ENCODE measurements at places on chromosomes 2 and 18.

GRCh38 chr2:238107525-238108422 is 7.6 kb downstream of the ESPNL start:
- no peak for DNase-seq

DNA sequence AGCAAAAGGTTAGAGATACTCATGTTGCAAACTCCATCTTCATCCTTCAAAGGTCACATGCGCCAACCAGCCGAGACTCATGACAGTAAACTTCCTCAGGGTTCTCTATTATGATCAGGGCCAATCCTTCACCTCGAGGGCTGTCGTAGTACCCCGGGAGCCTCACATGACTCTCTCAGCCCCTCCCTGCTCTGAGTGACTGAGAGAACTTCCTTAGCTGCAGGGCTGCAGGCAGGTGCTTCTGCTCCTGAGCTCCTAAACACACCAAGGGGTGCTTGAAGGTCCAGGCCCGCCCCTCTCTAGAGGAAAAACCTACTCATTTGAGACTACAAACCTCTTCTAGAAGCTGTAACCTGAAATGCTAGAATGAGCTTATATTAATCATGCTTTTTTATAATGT is 48.2 kb downstream of the LONRF2 start:
- no peak for DNase-seq

DNA sequence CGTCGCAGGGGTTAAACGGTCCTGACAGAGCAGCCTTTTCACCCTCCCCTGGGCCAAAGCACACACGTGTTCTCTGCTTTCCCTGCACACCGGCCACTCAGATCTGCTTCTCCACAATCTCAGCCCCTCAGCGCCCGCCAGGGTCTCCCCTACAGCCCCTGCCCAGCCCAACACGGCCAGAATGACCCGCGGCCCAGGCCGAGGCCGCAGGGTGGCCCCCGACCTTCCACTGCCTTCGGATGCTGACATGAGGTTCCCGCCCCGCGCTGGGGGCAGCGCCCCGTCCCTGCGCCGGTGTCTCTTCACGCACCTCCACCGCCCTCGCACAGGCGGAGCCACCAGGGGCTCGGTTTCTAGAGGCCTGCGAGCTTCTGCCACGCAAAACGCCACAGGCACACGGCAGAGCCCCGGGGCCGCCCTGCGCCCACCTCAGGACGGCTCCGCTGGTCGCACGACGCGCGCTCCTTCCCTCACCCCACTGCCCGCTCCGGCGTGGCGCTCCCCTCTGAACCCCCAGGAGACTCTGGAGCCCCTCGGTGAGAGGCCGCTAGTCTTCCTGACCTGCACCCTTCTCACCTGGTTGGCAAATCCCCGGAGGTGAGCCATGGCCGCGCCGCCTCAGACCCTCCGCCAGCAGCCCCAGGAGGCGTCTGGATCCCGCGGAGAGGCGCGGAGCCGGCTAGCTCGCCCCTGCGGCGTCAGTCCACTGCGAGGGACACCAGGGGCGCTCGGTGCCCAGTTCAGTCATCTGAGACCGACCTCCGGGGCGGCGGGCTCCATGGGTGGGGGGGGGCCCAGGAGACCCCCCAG is 749 bp downstream of the STK25 start:
- peak; percentile 31 for DNase-seq

- no peak for DNase-seq
Observed at GRCh38 chr2:167964650-167965413, 282.6 kb downstream of the STK39 start.

GRCh38 chr18:23939366-23939765 is 75.2 kb upstream of the TTC39C start:
- no peak for DNase-seq

DNA sequence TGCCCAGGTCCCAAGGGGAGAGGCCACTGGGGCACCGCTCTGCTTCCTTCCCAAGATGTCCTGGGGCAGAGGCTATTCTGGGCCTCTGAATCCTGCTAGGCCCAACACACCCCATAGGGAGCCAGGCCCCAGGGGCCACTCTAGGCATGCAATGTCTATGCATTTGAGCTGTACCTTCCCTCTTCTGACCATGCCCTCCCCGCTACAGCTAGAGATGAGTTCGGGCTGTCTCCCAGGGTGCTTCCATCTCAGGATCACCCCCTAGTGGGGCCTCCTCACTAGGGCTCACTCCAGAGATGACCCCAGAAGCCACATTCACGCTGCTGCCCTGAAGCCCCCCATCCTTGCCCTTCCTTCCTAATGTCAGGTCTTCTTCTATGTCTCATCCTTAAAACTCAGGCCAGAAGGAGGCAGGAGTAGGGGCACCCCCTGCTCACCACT is 54.4 kb downstream of the TNS1 start:
- DNase-seq, result no peak

DNA sequence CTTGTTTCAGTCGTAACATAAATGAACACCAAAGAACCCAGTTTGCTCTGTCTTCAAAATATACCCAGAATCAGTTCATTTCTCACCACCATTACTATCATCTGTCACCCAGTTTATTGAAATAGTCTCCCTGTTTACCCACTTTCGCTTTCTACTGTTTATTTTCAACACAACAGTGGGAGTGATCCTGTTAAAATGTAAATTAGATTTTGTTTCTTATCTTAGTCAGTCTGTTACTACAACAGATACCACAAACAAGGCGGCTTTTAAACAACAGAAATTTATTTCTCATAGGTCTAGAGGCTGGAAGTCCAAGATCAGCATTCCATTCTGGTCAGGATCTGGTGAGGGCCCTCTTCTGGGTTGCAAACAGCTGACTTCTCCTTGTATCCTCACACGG is 74.8 kb downstream of the ARHGAP15 start:
- DNase-seq, result no peak

- DNase-seq, result no peak
Observed at GRCh38 chr2:111705711-111706336, 178.2 kb downstream of the ANAPC1 start.

DNA sequence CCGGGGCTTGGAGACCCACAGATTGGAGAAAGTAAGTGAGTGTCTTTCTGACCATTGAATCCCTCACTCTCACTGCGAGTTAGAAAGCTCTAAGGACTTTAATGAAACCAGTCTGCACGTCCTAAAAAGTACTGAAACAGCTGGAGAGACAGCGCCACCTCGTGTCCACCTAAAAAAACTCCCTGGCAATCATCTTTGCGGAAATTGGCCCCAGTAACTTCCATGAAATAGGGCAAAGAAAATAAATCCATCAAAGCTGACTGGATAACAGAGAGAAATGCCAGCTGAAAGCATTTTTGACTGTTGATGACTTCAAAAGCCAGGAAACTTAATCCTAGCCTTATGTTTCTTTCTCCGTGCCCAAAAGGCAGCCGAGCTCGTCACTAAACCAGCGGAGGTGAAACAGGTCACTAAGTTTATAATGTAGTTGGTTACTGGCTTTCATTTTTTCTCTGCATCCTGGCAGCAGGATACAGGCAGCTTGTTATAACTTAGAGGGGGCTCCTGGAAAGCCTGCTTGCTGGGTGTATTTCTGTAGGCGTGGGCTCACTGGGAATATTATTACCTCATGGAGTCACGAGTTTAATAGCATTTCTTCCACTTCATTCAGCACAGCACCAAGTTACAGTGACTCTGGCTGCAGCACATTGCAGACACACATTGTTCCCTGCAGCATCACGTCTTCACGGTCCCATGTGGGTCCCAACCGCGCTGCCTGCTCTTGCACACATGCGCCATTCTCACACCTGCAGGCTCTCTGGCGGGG is 266.5 kb downstream of the HRH4 start:
- DNase-seq, result peak; percentile 42

DNA sequence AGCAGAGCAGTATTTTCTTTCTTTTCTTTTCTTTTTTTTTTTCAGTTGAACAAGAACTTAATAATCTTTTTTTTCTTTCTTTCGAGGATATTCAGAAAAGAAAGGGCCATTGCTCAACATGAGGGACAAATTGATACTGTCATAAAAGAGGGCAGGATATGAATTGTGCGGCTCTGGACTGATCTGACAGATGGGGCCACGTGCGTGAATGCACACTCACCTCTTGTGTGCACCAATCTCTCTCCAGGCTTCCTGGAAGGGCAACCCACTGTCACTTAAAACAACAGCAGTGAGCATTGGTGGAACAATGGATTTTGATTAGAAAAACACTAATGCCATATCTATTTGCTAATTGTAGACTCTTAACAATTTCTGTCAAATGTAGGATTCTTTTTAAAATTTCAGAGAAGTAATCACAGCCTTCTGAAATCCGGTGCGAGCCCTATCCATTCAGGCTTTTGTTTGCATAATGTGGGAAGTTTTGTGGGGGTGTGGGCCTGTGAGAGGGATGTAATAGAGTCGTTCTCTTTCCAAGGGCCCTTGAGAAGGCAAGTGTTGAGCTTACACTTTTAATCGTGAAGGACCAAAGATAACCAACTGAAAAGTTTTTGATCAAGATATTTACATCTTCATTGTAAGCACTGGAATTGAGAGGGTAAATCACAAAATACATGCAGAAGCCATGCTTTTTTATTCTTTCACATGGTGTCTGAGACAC is 298.8 kb downstream of the SP3 start:
- no peak for DNase-seq

DNA sequence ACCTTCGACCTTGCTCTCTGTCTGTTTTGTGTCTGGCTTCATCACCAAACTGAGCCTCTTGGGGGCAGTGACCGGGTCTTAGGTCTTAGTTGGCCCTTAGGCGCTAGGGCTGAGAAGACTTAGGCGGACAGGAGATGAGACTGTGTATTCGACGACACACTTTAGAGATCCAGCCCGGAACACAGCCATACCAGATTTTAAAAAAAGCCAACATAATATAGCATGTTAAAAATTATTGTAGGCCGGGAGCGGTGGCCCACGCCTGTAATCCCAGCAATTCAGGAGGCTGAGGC is 9.5 kb upstream of the PROC start:
- no peak for DNase-seq

DNA sequence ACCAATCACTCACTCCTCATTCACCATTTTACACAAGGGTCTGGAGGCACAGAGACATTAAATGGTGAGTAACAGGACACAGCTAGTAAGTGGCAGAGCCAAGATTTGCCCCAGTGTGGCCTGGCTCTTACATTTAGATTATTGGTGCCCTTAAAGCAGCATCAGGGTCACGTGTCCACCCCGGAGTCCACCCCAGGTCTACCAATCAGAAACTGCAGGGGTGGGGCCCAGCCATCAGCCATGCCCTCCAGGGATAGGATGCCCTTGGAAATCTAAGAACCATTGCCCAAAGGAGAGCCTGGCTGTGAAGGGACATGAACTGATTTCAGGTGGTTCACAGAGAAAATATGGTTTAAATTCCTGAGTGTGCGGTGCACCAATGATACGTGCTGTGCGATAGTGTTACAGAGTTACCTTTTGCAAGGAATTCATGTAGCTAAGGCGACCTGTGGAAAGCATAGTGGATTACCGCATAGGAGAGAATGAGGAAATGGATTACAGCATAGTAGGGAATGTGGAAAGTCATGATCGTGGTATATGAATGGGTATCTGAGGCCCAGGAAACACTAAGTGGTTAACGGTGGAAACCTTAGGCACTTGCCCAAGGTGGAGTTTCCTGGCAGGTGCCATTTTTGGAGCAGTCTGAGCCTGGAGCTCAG is 17.8 kb downstream of the IGFBP5 start:
- DNase-seq, result no peak

GRCh38 chr2:45388541-45389100 is 222.4 kb downstream of the SRBD1 start:
- no peak for DNase-seq

DNA sequence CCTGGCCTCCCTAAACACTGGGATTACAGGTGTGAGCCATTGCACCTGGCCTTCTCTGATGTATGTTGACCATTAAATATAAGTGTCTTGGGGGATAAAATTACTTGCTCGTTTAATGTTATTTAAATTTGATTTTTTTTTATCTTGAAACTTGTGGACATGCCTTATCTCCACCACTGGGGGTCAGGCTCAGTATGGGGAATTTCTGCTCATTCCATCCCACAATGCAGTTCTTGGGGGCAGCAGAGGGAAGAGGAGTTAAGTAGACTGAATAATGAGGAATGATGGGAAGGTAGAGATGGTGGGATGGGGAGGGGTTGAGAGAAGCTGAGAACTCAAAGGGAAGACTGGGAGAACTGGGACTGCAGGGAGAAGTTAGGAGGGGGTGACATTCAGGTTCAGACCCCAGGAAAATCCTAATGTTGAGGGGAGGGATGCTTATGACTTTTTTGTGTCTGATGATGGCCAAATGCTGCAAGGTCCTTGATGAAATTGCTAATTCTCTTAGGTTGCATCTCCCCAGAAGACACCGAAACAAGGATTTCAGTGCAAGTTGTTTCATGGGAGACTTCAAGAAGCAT is 174.2 kb downstream of the MIB1 start:
- no peak for DNase-seq

GRCh38 chr2:101517758-101518271 is 42.9 kb upstream of the RFX8 start:
- no peak for DNase-seq

DNA sequence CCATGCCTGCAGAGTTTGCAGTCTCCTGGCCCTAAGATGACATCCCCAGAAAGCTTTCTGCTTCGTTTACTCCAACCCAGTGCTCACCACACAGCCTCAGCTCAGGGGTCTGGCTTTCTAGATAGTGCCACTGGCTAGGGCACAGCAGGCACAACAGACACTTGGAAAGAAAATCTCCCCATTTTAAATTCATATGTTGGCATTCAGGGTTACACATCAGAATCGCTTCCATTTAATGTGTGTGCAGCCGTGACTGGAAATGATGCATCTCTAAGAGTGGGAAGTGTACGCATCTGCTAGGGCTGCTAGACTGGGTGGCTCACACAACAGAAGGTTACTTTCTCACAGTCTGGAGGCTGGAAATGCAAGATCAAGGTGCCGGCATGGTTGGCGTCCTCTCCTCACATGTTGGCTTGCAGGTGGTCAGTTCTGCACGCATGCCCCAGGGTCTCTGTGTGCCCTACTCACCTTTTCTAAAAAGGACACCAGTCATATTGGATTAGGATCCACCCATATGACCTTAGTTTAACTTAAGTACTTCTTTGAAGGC is 329.4 kb upstream of the RAB12 start:
- DNase-seq, result no peak

DNA sequence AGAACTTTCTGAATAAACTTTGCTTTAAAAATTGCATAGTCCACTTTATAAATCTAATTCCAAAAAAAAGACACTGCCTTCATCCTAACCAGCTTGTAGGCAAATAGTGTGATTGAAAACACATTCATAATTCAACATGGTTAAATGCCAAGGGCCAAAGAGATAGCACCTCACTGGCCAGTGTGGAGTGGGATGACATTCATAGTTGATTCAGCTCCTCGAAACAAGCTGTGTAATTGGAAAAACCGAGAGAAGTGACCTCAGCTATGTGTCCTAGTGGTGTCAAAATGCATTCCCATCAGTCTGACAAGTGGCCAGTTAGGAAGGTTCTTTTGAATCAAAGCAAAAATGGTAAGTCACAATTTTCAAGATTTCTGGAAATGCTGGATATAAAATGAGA is 1068.5 kb upstream of the CELF4 start:
- no peak for DNase-seq

GRCh38 chr2:221204699-221205098 is 367.4 kb downstream of the EPHA4 start:
- no peak for DNase-seq

All from left ventricle myocardium inferior (tissue), 1 donor.